ENCODE measurements at places on chromosomes 6 and 20.

DNA sequence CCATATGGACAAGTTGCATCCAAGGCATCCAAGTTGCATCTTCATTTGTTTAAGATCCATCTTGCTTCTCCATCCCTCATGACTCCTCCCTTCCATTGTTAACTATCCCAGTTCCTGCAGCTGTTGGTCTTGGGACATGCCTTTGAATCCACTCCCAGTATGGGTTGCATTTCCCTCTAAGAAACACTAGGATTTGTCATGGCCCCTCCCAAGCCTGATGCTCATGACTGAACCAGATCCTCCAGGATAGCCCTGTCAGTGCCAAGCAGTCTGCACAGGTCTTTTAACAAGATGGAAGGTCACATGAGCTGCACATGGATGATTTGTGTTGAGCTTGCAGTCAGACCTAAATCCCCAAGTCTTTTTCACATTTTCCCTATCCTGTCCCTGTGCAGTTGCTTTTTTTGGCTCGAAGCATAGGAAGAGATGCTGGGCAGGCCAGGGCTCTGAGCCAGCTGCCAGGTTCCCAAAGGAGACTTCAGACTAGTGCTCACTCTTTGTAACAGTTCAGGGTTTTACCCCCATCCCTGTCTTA, 4.2 kb downstream of the PPP2R5D start:
- no peak for DNase-seq

DNA sequence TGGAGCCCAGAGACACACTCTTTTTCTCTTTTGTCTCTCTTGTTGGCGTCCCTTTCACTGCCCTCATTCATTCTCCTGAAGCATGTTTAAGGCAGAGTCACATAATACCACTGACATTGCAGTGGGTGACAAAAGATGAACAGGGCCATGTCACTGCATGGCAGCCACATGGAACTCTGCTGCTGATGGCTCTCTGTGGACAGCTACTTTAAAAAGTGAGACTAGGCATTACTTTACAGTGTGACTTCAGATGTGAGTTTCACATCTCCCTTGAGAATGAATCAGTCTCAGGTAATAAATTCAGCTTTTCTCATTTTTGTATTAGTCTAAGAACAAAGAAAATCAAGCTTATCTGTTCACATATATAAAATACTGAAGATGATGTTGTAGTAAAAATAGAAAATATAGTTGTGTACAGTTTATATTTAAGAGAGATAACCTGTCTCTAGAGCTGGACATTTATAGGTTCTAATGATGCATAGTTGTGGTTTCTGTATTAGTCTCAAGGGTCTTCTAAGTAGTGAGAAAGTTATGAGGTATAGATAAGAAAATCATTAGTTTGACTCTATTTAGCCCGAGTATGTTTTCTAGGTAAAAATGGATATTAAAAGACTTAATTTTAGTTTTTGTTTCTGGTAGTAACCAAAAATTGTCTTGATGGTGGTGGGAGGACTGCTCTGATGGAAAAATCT, 6.1 kb downstream of the MRS2 start:
- no peak for DNase-seq

GRCh38 chr6:168170841-168171601, 92.0 kb upstream of the FRMD1 start:
- DNase-seq, result no peak

DNA sequence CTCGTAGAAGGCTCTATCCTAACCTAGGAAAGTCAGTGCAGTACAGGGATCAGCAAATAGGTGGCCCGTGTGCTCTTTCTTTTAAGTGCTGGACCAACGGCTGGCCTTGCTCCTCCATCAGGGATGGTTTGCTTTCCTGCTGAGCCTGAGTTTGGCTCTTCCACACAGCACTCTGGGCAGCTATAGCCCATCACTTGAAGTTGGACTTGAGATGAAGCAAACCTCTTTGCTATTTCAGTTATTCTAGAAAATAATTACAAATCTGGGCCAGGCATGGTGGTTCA, 66.9 kb upstream of the KCNK16 start:
- DNase-seq, result no peak

Data from GM12864 (cell line).